ENCODE measurements at places on chromosomes 12 and 14. TPM values are rescaled to one million over a fixed set of nuclear protein-coding genes. Genes with fewer than 3 reads are reported as not detected.
A peak's percentile ranks its signal among the peaks of the same experiment; 100 is the strongest.

SOAT2 gene
- total RNA-seq, result not detected

DNA sequence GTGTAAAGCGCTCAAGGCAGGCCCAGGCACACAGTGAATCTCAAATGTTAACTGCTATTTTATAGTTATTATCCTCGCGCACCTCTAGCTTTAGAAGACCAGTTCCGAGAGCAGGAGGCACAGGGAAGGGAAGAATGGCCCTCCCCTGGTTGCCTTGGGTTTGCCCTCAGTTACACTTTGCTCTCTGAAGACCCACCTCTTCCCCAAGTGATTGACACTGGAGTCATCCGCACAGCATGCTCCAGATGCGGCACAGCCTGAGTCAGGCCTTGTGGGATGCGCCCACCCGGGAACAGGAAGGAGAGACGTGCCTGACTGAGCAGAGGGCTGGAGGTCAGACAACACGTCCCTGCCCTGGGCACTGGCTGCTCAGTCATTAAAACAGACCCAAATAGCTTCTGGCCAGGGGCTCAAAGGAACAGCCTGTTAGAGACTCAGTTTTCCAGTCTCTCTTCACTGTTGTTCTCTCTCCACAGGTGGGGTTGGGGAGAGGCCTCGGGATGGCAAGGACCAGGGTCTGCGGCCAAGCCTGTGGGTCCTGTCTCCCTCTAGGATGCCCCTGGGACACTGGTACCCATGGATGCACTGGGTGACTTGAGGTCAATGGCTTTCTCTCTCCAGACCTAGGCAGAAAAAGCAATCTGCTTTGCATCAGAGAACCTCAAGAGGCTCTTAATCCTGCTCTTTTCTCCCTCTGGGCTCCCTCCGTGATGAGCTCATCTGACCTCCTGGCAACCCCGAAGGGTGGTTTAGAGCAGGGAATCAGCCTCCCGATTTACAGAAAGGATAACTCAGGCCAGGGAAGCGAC is 13.6 kb upstream of the MLXIP start:
- DNase-seq, result peak; percentile 50

- DNase-seq, result no peak
These were observed 5.5 kb upstream of the LMNTD1 start for GRCh38 chr12:25558586-25558985.

DNA sequence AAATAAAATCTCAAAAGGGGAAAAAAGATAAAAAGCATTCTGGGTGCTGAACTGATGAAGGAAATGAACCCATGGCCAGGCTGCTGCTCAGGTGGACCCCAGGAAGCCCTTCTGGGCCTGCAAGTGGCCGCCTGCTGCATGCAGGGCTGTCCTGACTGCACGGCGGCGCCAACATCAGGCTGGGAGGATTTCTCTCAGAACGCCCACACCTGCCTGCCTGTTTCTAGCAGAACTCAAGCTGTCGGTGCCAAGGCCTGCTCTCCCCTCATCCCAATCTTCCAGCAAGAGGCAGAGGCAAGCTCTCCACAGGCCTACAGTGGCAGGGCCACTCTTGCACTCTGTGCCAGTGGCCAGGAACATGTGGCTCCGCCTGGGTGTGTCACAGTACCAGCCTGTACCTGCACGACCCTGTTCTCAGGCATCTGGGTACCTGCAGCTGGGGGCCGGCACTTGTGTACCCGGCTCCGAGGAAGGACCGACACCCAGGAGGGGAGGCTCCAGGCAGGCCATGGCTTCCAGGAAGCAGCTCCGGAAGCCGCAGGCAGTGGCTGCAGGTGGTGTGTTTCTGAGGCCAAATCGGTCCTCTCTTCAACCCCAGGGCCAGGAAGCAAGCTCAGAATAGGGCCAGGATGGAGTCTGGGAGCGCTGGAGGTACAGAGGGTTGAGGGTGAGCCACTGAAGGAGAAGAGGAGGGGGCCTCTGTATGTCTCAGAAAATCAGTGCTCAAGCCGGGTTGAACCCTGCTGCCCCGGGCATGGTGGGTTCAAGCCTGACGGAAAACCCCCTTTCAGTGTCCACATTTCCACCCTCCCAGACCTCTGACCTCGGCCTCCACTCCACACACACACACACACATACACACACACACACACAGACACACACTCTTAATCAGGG is 2.5 kb upstream of the INF2 start:
- no peak for DNase-seq

GRCh38 chr14:53306267-53306721 is 153.2 kb upstream of the DDHD1 start:
- peak; percentile 86 for DNase-seq

GRCh38 chr12:57175428-57176138 is 28.2 kb upstream of the LRP1-AS start:
- peak; percentile 80 for DNase-seq

DNA sequence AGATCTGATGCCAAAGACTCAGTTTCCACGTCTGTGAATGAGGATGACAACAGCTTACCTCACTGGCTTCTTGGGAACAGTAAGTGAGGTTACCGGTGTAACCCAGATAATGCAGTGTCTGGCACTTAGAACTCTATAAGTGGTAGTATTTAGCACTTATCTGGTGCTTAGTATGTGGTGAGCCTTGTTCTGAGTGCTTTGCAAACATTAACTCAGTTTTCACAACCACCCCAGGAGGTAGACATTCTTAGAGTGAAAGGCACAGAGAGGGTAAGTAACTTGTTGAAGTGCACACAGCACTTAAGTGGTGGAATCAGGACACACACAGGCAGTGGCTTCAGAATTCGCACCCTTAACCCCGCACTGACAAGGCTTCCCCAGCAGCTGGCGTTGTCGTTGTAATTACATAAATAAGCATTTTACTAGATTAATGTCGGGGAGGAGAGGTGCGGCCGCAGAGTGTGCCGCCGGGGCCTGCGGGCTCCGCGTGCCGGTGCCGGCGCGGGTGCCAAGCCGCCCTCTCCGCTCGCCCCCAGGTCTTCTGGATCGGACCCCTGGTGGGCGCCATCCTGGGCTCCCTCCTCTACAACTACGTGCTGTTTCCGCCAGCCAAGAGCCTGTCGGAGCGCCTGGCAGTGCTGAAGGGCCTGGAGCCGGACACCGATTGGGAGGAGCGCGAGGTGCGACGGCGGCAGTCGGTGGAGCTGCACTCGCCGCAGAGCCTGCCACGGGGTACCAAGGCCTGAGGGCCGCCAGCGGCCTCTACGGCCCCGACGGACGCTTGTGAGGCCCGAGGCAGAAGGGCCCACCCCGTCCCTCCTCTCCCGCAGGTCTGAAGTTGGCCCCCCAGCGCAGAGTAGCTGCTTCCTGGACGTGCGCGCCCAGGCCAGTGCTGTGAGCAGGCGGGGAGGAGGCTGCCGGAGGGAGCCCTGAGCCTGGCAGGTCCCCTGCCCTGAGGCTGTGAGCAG is 4.6 kb downstream of the AQP2 start:
- no peak for DNase-seq

DNA sequence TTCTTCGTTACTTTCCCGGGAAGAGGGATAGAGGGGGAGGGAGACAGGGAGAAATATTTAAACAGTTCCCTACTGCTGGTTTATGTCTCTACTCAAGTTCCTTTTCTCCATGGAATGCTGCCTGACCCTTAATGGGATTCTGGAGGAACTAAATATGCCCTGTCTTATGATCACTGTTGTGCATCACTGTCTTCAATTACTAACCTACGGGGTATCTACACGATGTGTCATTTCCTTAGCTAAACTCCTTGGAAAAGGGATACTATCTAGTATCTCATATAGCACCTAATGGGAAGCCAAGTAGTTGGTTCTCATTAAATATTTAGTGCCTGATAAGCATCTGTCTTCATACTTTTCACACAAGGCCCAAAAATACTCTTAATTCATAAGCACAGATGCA is 37.5 kb upstream of the FBLN5 start:
- DNase-seq, result no peak
